NCI-H524 treated with DMSO at 0.1 percent for 48 hours (cell line): ENCODE measurements at places on chromosomes 7 and 10.

DNA sequence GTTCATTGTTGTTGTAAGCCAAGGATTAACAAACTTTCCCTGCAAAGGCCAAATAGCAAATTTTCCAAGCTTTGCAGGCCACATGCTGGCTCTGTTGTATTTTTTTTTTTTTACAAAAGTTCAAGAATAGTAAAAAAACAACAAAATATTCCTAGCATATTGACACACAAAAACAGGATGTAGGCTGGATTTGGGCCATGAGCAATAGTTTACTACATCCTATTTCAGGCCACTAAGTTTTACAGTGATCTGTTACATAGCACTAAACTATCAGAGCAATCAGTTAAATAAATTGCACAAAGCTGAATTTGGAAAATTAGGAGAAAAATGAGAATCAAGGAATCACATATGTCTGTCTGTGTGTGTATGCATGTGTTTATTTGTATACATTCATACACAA, 491.8 kb upstream of the GHITM start:
- DNase-seq = no peak

DNA sequence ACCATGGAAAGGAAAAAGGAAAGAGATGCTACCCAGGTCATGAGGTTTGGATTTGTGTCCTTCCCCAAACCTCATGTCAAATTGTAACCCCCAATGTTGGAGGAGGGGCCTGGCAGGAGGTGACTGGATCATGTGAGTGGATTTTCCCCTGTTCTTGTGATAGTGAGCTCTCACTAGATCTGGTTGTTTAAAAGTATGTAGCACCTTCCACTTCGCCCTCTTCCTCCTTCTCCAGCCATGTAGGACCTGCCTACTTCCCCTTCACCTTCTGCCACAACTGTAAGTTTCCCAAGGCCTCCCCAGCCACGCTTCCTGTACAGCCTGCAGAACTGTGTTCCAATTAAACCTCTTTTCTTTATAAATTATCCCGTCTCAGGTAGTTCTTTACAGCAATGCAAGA, 113.9 kb downstream of the FAM107B start:
- no peak for DNase-seq

GRCh38 chr10:92544296-92544695, 29.6 kb downstream of the IDE start:
- peak; percentile 7 for DNase-seq

DNA sequence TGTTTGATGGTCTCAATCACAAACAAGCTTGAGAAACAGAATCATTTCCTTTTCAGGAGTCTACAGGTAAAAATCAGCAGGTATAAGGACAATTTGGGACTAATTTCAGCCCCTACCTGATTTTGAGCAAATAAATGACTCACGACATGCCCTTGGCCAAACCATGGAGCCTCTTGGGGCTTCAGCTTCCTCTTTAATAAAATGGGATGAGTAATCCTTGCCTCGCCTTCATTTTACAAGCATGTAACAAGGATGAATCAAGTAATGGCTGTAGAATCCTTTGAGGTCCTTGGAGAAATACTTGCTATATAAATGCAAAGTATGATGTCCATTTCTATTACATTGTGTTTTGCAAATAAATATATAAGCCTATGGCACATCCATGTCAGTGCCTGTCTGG, 212.8 kb upstream of the PODXL start:
- DNase-seq = no peak

GRCh38 chr10:69583106-69583505, 9.9 kb upstream of the NEUROG3 start:
- DNase-seq = peak; percentile 83

- no peak for DNase-seq
Observed at GRCh38 chr7:26279405-26279804, 12.3 kb upstream of the SNX10 start.

- no peak for DNase-seq
Observed at GRCh38 chr10:98217801-98218200, 50.2 kb downstream of the LOXL4 start.

DNA sequence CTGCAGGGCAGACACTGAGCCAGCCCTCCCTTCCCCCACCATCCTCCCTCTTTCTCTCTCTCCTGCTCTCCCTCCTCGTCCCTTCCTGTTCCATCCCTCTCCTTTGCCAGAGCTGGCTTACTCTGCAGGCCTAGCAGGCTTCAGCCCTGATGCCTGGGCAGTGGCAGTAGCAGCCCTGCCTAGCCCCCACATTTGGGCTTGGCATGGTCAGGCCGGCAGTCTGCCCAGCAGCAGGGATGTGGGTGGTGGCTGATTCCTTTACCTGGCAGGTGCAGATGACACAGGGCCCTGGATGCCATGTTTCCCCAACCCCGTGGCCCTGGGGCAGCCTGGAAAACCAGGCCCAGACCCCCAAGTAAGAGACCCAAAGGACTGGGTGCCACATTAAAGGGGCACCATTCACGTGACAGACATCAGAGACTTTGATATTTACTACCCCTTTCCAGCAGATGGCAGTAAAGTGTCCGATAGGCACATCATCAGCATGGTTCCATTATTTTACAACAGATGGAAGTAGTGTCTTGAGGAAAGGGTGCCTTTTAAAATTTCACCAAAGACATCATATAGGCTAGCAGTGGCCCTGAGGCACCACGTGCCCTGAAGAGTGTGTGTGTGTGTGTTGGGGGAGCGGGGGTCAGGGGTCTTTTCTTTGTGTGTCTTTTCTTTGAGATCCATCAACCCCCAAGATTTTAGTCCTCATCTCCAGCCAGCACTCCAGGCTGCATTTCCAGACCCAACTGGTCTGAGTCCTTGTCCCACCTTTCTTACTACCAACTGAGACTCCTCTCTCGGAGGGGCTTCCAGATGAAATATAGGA, 5.9 kb downstream of the KCP start:
- DNase-seq = no peak

DNA sequence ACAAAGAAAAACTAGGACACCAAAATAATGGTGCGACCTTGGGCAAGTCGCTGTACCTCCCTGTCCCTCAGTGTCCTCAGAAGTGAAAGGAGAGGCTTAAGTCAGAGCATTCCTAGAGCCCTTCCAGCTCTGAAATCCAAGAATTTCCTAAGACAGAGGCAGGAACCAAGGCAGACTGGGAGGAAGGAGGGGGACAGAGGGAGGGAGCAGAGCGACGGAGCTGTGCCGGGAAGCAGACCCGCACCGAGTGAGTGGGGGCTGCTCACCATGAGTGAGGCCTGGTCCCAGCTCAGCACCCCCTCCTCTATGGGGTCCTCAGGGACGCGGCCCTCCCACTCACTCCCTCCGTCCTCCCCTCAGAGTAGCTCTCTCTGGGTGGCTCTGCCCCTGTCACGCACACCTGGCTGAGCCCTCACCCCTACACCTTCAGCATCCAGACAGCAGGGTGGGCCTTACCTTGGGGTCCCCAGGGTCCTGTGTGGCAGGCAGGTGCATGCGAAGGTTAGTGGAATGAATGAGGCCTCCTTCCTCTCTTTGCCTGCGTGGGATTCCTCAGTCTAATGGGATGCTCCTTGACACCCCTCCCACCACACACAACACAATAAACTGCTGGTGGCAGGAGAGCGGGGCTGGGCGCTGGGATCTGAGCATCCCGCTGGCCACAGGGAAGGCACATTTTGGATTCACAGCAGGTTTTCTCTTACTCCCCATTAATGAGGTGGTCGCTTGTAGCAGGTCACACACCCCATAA, 4.6 kb upstream of the SMARCD3 start:
- DNase-seq = no peak

GRCh38 chr7:28856656-28857055, 101.5 kb downstream of the TRIL start:
- no peak for DNase-seq

DNA sequence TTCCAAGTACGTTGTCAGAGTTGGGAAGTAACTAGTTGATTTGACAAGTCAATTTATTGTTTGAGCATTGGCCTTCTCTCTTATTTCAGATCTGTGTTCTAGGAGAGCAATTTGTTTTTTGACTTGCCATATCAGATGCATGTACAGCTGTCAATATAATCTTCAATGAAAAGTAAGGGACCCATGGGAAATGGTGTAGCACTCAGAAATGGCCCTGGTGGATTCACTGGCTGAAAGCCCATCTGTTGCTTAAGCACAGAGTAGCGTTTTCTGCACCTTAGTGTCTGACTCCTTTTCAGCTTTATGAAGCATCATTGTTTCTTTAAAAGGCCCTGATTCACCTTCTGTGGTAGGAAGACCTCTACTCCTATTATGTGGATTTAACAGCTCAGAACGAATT, 10.2 kb downstream of the GARS1 start:
- DNase-seq = peak; percentile 54

- no peak for DNase-seq
Observed at GRCh38 chr7:45983720-45984255, 62.7 kb upstream of the IGFBP3 start.

DNA sequence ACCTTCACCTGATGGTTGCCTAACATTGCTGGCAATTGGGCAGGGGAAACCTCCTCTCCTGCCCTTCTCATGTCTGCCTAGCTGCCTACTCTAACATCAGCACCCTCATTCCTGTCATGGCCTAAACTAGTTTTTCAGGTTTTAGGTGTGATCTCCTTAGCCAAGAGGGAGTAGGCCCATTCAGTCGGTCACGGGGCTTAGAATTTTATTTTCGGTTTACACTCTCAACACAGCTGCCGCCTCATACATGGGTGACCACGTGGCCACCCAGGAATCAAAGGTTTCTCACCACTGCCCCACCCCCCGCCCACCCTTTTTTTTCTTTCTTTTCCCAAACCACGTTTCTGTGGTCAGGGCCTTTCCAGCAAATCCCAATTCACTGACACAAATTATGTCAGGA, 97.2 kb downstream of the RALA start:
- DNase-seq = no peak

GRCh38 chr7:9557853-9558252, 1124.4 kb downstream of the NXPH1 start:
- DNase-seq = no peak

DNA sequence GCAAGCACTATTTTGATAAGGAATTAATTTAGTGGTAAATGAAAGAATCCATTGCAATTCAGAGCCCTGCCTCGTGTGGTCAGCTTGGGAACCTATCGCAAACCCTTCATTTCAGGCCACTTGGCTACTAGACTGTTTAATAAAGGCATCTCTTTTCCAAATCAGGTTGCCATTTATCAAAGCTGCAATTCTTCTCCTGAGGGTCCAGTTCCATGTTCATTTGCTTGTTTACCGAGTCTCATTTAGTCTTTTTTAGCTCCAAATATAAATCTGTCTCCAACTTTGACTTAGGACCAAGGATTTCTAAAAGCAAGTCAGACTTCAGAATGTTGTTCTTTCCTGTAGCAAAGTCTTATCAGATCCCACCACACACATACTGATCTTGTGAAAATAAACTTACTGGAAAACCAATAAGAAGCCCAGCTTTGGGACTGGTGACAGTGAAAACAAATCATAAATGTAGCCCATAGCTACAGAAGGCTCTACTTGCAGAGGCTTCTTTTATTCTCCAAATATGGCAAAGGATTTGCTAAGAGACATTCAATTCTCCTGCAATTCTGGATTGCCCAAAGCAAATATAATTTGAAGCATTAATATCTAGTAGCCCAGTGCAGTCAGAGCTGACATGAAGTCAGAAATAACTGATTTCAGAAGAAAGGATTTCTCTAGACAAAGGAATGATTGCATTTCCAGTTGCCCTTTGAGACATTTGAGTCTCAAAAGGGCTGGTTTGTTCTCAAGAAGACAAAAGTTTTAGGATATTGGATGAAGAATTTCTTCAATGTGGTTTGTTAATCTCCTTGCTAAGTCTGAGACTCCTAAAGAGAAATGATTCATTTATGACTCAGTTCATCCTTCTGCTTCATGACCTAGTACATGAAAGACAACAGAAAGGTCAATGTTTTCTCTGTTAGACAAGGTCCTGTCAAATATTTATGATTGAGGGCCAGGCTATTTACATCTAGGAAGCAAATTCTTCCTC, 28.0 kb downstream of the PPP1R3C start:
- DNase-seq = no peak

DNA sequence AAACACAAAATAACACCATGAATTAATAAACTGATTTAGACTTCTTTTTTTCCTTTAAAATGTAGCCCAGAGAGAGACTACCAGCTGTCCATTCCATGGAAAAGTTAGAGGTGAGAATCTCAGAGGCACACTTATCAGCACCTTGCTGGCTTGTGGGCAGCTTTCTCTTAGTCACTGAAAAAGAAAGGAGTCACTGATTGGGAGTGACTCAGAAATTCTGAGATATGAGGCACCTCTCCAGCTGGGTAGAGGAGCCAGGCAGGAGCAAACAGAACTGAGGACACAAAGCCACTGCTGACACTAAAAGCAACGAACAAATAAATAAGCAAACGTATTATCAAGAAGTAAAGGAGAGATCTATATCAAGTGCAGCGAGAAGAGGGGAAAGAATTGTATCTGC, 310.6 kb downstream of the PARD3 start:
- DNase-seq = no peak

DNA sequence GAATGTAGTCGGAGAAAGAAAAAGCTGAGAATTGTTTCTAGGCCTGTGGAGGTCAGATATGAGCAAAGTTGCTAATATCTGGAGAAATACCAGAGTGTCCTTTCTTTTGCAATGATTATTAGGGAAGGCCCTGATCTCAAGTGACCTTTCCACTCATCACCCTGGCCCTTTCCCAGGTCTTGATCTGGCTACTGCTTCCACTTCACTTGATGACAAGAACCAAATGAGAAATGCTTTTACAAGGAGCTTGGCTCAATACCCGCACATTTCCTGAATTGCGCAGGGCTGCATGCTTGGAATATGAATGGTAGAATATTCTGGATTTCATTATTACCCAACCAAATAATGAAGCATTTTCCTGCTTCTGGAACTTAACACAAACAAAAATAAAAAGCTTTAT, 104.6 kb downstream of the ITGB8 start:
- DNase-seq = no peak

GRCh38 chr7:27419581-27420177, 177.1 kb downstream of the EVX1 start:
- no peak for DNase-seq

GRCh38 chr7:113099284-113099919, 12.8 kb upstream of the GPR85 start:
- no peak for DNase-seq

DNA sequence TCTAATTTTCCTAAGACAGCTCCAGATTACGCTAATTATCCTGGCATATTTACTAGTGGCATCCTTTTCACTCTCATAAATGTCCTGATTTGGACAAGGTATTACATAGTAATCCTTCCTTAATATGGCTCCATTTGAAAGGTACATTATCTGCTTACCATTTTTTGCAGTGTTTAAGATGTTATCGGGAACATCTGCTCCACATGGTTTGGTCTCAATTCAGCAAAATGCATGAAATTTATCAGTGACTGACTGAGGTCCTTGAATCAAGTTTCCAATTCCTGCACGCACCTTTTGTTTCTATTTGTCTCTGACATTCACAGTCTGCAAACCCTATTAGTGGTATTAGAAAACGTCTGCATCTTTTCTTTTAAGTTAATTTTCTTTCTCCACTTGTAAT, 384.1 kb upstream of the KIAA1217 start:
- no peak for DNase-seq

- DNase-seq = no peak
Observed at GRCh38 chr7:24821045-24821753, 63.9 kb upstream of the GSDME start.

GRCh38 chr7:101575721-101576120, 53.4 kb downstream of the MYL10 start:
- DNase-seq = no peak

- DNase-seq = no peak
Observed at GRCh38 chr7:46764100-46764936, 817.6 kb downstream of the TNS3 start.
